ENCODE measurements at places on chromosomes 6 and 20.
A peak's percentile ranks its signal among the peaks of the same experiment; 100 is the strongest.

DNA sequence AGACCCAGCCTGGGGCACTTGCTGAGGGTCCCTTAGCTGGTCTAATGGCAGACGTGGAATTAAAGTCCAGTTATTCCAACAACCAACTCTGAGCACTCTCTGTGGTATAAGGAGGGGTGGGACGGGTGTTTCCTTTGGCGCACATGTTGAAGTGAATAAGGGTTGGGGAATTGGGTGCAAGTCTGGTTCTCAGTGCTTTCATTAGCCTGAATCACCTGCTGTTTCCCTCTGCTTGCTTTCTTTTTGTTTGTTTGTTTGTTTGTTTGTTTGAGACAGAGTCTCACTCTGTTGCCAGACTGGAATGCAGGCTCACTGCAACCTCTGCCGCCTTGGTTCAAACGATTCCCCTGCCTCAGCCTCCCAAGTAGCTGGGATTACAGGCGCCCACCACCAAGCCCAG lies 110.1 kb downstream of the TNFAIP3 start:
- no peak overlapping the region for H3K4me3 ChIP-seq
- no peaks in the 10 kb centered on the region for H3K4me1 ChIP-seq
- DNase-seq: no peak
- no peaks in the 10 kb centered on the region for H3K36me3 ChIP-seq
- peaks cover 3% of the 10 kb centered on the region for H3K27me3 ChIP-seq
- no peak overlapping the region for H3K27ac ChIP-seq

DNA sequence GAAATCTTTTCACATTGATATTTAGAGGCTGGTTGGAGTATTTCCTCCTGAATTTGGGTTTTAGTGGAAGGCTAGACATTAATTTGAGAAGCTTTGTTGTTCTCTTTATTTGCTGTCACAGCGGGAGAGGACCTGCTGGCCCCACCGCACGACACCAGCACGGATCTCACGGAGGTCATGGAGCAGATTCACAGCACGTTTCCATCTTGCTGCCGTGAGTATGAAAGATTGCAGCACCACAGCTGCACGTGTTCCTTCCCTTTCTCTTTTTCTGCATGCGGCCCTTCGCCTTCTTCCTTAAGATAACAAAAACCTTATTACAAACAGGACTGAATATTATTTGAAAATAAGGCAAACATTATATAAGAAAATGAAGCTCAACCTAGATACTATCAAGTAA lies 555.5 kb downstream of the UTRN start:
- no peak overlapping the region for H3K4me3 ChIP-seq
- no peak overlapping the region for H3K27ac ChIP-seq
- no peak for DNase-seq

DNA sequence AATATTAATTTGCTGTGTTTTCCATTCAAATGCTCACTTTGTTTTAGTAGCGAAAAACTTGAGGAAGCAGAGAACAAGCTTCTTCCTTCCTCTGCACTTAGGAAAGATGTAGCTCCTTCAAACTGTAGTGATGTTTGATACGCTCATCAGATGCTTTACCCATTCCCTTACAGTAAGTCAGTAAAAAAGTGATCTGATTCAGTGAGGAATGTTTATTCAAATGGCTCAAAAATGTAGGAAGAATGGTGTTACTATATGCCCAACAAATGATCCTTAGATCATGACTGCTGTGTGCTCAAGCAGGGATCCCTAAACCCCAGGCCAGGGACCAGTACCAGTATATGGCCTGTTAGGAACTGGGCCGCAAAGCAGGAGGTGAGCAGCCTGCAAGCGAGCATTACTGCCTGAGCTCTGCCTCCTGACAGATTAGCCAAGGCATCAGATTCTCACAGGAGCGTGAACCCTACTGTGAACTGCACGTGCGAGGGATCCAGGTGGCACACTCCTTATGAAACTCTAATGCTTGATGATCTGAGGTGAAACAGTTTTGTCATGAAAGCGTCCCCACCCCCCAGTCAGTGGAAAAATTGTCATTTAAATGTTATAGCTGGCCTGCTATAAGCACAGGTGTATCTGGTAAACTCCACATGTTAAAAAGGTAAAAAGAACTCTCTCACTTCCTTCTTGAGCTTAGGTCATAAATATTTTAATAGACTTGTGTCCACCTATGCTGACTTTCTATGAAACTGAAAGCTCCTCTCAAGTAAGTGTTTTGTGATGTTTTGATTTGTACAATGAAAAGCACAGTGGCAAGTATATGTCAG lies 187.2 kb downstream of the FOXC1 start:
- DNase-seq: no peak
- no peak overlapping the region for H3K4me3 ChIP-seq
- H3K4me1 ChIP-seq: peaks cover 57% of the 10 kb centered on the region
- H3K27ac ChIP-seq: no peak overlapping the region

DNA sequence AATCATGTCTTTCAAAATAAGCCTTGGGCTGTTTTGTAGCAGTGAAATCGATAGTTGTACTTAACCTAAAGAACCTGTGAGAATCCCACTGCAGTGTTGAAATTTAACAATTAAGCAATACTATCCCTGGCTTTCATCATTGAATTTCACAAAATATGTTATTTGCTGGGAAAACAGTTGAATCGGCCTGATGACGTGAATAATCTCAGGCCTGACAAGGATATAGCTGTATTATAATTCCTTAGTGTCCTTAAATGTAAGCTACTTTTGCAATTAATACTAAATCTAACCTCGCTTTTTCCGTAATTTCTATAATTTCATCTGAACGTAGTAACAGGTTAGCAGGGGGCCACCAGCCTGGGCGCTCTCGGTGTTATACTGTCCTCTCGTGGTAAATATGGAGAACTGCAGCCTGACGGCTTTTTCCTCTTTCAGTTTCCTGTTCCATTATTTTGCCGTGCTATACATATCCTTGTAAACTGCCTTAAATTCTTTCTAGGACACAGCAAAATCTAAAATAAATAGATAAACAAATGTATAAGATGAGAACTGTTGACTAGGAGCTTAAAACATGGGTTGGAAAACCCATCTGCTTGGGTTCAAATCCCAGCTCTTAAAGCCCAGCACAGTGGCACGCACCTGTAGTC lies 24.0 kb downstream of the MTFR2 start:
- peaks cover 17% of the 10 kb centered on the region for H3K4me1 ChIP-seq
- peaks cover 3% of the 10 kb centered on the region for H3K27me3 ChIP-seq
- peak; percentile 54 for DNase-seq
- no peak overlapping the region for H3K4me3 ChIP-seq

DNA sequence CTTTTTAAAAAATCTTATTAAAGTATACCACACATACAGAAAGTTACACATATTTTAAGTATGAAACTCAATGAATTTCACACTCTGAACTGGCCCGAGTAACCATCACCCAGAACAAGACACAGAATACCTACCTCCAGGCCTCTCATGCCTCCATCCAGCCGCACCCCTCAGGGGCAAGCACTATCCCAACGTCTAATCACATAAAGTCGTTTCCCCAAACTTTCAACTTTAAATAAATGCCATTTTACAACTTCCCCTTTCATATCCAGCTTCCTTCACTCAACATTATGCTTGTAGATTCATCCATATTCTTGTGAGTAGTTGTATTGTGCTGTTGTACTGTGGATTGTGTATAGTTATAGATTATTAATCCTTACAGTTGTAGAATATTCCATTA lies 539.1 kb downstream of the CD83 start:
- DNase-seq: no peak
- no peaks in the 10 kb centered on the region for H3K36me3 ChIP-seq
- H3K4me3 ChIP-seq: no peak overlapping the region
- peaks cover 6% of the 10 kb centered on the region for H3K4me1 ChIP-seq
- H3K27ac ChIP-seq: no peak overlapping the region
- H3K27me3 ChIP-seq: peaks cover 10% of the 10 kb centered on the region

GRCh38 chr20:48866936-48867335 lies 39.1 kb upstream of the PREX1 start:
- DNase-seq: no peak
- H3K4me3 ChIP-seq: no peak overlapping the region
- H3K36me3 ChIP-seq: no peaks in the 10 kb centered on the region
- H3K27ac ChIP-seq: no peak overlapping the region
- peaks cover 10% of the 10 kb centered on the region for H3K4me1 ChIP-seq

- peaks cover 3% of the 10 kb centered on the region for H3K4me1 ChIP-seq
- H3K27ac ChIP-seq: no peak overlapping the region
- no peaks in the 10 kb centered on the region for H3K36me3 ChIP-seq
- peaks cover 9% of the 10 kb centered on the region for H3K27me3 ChIP-seq
These were observed 18.1 kb upstream of the NOL4L start for GRCh38 chr20:32603046-32603726.

GRCh38 chr6:56671651-56672461 lies 29.2 kb upstream of the DST start:
- H3K36me3 ChIP-seq: peaks cover 7% of the 10 kb centered on the region
- H3K4me1 ChIP-seq: peaks cover 6% of the 10 kb centered on the region
- H3K27ac ChIP-seq: peak overlapping the region; percentile 83
- no peak overlapping the region for H3K4me3 ChIP-seq
- H3K27me3 ChIP-seq: peaks cover 7% of the 10 kb centered on the region
- no peak for DNase-seq

DNA sequence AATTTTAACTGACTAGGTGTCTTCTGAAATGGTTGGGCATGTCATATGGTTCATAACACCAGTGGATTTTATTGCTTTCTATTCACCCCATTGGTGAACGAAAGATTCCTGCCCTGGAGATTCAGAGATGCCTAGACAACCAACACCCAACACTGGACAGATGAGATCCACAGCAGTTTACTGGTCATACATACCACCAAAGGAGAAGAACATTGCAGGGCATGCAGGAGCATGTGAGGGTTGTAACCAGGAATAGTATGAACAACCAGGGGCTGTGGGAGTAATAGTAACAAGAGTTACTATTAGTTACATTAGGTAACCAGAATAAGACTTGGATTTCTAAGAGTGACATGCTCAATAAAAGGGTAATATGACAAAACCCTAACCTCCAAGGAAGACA lies 77.8 kb upstream of the FABP7 start:
- no peaks in the 10 kb centered on the region for H3K36me3 ChIP-seq
- H3K4me1 ChIP-seq: no peaks in the 10 kb centered on the region
- H3K27me3 ChIP-seq: no peaks in the 10 kb centered on the region
- H3K27ac ChIP-seq: no peak overlapping the region
- H3K4me3 ChIP-seq: no peak overlapping the region

- H3K27ac ChIP-seq: no peak overlapping the region
- no peaks in the 10 kb centered on the region for H3K27me3 ChIP-seq
- no peaks in the 10 kb centered on the region for H3K4me1 ChIP-seq
- H3K36me3 ChIP-seq: no peaks in the 10 kb centered on the region
- H3K4me3 ChIP-seq: no peak overlapping the region
These were observed 932.1 kb downstream of the EYS start for GRCh38 chr6:64774881-64775280.

GRCh38 chr6:155882527-155883333 lies 427.1 kb upstream of the NOX3 start:
- H3K27ac ChIP-seq: no peak overlapping the region
- peaks cover 7% of the 10 kb centered on the region for H3K27me3 ChIP-seq
- no peak overlapping the region for H3K4me3 ChIP-seq
- no peak for DNase-seq
- no peaks in the 10 kb centered on the region for H3K36me3 ChIP-seq
- H3K4me1 ChIP-seq: peaks cover 4% of the 10 kb centered on the region

GRCh38 chr20:12305188-12305950 lies 387.7 kb downstream of the BTBD3 start:
- H3K27me3 ChIP-seq: peaks cover 2% of the 10 kb centered on the region
- H3K36me3 ChIP-seq: no peaks in the 10 kb centered on the region
- no peak overlapping the region for H3K27ac ChIP-seq
- H3K4me3 ChIP-seq: no peak overlapping the region
- DNase-seq: no peak
- peaks cover 10% of the 10 kb centered on the region for H3K4me1 ChIP-seq

DNA sequence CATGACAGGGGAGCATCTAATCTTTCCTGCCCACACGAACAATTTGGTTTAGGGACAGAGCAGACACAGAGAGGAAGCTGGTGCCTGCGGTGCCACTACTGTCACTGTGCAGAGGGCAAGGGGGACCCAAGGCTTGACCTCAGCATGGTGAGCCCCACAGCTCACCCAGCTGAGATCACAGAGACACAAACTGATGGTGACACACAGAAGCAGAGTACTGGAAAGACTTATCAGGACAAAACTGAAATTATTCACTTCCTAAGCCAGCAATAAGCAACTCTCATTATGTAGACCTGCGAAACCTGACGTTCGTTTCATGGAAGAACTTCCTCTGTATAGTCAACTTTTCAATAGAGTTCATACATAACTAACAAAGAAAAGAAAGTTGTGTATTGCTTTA lies 86.1 kb downstream of the HUS1B start:
- H3K36me3 ChIP-seq: peaks cover 42% of the 10 kb centered on the region
- peaks cover 4% of the 10 kb centered on the region for H3K27me3 ChIP-seq
- no peak overlapping the region for H3K4me3 ChIP-seq
- H3K27ac ChIP-seq: no peak overlapping the region
- no peak for DNase-seq

- H3K27ac ChIP-seq: peak overlapping the region; percentile 82
- no peak overlapping the region for H3K4me3 ChIP-seq
- no peaks in the 10 kb centered on the region for H3K36me3 ChIP-seq
- DNase-seq: no peak
- peaks cover under 1% of the 10 kb centered on the region for H3K27me3 ChIP-seq
These were observed 19.5 kb downstream of the KIF13A start for GRCh38 chr6:17967668-17968518.

- peaks cover 2% of the 10 kb centered on the region for H3K27me3 ChIP-seq
- H3K27ac ChIP-seq: peak overlapping the region; percentile 90
- H3K4me1 ChIP-seq: peaks cover 20% of the 10 kb centered on the region
These were observed 65.0 kb upstream of the EEF1A1 start for GRCh38 chr6:73585566-73586415.

DNA sequence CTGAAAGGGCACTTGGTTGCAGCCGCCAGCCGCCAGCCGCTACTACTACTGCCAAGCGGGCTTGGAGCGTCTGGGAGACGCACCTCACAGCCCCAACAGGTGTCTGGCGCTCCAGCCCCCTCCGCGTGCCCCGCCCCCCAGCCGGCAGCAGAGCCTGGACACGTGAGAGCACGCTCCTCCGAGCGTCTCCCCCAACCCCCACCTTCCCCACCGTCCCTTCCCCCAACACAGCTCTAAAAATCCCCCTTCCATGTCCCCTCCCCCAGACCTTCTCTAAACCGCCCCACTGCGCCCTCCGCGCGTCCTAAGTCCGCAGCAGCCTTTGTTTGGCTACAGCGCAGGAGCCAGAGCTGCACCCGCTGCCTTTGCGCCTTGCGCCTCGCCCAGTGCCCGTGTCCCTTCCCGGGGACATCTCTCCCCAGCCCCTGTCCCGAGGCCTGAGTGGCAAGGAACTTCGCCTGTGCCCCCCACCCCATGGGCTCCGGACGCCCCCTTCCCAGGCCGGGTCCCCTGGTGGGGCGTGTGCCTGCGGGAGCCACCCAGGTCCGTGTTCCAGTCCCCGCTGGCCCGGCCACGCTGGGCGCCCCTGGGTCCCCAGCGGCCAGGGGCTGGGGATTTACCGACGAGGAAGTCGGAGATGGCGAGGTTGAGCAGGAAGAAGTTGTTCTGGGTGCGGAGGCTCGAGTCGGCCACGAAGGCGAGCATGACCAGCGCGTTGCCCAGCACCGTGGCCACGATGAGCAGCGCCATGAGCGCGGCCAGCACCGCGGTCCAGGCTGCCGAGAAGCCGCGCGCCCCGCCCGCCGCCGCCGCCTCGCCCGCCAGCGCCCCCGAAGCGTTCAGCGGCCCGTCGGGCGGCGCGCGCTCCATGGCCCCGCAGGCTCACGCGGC lies 732 bp downstream of the HRH3 start:
- peaks cover 4% of the 10 kb centered on the region for H3K4me1 ChIP-seq
- no peaks in the 10 kb centered on the region for H3K36me3 ChIP-seq
- no peak for DNase-seq
- H3K27ac ChIP-seq: no peak overlapping the region
- H3K27me3 ChIP-seq: peaks cover 89% of the 10 kb centered on the region
